LNCaP clone FGC (cell line): ENCODE measurements at places on chromosomes 5 and 9.

GRCh38 chr5:98639274-98639673, 134.2 kb upstream of the RGMB start:
- no peak for DNase-seq

DNA sequence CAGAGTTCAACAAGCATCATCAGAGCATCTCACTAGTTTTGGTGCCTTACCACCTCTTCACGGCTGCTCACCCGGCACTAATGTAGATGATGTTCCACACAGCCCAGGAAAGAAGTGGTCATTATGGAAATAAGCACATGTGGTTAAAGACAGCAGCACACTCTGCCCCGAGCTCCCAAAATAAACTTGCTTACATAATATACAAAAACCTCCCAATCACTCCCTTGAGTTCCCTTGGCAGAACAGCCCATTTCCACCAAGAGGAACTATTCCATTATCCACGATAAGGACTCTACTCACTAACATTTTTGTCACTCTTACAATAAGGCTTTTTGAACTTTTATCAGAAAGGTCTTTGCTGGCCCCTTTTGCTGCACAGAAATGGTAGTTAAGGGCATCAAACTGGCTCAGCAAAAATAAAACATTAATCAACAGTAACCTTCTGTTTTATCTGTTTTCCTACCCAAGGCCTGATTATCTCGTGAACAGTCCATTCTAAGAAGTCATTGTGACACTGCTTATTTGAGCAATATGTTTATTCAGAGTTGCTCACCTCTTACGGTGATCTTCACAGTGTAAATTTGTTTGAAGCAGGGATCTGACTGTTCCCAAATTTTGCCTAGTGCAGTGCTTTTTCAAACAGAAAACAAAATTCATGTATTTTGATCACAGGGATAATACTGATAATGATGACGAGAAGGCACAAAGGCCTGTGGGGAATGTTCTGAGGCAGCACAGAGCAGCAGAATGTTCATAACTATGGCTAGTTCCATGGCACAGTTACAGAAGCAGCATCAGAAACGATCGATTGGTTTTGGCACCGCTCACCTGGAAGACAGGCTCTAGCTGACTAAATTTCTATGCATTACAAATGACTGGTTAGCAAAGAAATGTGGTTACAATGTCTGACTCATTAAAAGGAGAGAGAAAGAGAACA, 399.8 kb upstream of the PIK3R1 start:
- DNase-seq: peak; percentile 14

DNA sequence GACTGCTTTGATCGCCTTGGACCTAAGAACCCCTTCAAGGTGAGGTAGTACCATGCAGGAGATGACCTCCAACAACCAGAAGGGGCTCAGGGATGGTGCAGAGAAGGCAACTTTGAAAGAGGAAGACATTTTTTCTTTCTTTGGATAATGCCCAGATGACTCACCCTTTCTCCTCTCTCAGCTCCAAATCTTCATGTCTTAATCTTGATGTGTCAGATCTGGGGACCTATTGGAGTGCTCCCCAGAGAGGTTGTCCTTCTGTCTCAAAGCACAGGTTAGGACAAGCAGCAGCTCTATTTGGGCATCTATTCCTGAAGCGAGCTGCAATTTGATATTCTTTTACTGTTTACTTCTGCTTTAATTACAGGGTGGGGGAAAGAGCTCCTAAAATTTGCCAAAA, 229.9 kb upstream of the MAP3K1 start:
- no peak for DNase-seq

DNA sequence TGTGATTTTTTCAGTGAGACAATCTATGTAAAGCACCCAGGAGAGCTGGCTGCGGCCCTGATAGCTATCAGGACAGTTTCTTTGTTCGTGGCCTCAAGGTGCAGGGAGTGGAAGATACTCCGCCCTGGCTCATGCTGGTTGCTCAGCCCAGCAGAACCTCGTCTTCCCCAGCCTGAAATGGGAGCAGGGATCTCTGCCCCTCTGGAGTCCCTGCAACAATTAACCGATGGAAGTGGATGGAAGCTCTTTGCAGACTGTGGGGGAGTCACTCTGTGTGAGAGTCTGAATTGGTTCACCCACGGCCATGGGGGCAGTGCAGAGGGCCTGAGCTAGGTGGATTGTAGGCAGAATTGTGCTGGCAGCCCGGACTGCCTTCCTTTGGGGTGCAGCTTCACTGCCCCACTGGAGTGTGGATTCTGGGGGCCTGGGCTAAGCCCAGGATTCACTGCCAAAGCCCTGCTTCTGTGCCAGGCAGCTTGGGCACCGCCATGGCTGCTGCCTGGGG, 2.8 kb downstream of the AIF1L start:
- DNase-seq: no peak

GRCh38 chr5:68662804-68663307, 431.0 kb upstream of the SLC30A5 start:
- DNase-seq: no peak

GRCh38 chr9:4657426-4658159, 4.5 kb upstream of the PLPP6 start:
- DNase-seq: peak; percentile 89

GRCh38 chr5:15796557-15796956, 296.6 kb downstream of the FBXL7 start:
- no peak for DNase-seq

DNA sequence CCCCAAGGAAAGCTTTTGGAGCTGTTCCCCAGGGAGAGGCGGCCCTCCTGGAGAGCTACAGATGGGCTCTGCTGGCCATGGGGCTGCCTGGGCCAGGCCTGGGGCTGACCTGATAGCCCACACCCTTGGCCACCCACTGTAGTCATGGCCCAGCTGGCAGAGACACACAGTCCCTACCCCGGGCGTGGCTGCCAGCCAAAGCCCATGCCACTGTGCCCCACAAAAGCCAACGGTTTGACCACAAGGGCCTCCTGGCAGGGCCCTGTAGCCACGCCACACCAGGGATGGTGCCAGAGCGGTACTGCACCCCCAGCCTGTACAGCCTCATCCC, 15.2 kb downstream of the NACC2 start:
- no peak for DNase-seq

DNA sequence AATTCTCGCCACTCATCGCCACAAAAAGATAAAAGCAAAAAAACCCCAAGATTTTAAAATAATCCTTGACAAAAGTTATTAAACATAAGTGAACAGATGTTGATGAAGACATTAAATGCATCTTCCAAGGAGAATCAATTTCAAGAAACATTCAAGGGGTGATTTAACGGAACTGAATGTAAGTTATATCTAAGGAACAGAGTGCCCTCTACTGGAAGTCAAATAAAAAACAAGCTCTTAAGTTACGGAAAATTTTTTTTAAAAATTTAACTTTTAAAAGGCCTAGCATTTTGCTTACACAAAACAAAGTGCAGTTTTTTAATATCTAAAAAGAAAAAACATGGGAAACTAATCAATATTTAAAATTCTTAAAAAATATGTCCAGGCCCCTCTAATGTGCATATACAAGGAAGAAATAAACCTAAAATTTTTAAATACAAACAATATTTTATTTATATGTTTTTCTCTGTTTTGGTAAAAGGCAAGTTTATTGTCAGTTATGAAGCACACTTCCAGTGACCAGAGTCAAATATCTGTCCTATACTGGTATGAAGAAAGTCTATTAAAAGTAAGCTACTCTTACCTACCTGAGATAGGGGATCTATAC, 28.0 kb downstream of the TEX10 start:
- peak; percentile 26 for DNase-seq

GRCh38 chr9:36597412-36598178, 24.9 kb downstream of the MELK start:
- no peak for DNase-seq

GRCh38 chr9:81999806-82000205, 11.2 kb downstream of the SPATA31D1 start:
- peak; percentile 40 for DNase-seq

DNA sequence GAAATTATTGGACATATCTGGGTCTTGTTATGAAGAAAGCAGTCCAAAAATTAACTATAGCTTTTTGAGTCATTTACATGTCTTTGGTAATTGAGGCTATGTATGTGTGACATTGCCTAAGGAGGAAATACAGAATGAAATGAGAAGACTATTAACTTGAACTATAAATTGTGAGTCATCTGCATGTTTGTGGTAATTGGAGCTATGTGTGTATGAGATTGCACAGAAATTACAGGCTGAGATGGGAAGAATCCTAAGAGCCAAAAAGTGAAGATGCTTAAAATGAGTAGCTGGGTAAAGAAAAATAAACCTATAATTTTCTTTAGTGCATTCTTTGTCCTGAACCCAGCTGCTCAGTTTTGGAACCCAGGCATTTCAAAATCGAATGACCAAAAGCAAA, 747.6 kb upstream of the EDIL3 start:
- no peak for DNase-seq

DNA sequence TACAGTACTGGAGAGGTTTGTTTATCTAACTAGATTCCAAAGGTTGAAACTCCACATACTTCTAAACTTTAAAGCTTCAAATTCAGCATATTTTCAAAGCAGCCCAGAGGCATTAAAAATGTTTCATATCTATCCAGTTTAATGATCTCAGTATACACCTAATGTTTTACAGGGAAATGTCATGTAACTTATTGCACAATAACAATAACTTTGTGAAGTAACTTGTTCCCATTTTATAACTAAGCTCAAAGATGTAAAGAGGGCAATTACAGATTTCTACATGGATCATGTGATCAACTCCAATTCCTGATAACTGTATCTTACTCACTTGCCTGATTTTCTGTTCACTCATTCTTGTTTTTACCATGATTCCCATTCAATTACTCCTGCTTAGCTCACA, 610.0 kb downstream of the TAF11L14 start:
- DNase-seq: no peak

DNA sequence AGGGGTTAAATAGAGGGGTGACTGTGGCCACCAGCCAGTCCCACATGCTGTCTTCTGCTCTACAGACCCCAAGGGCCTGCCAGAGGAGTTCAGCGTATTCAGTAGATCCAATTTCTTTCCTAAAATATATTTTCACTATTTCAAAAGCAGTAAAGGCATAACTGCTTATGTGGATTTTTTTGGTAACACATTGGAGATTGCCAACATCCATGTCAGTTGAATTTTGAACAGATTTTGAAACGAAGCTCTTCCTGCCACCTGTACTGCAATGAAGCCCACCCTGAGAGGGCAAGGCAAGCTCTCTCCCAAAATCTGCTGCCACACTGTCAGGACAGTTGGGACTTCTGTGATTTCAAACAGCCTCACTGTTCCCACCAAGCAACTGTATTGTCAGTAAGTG, 37.1 kb upstream of the SARDH start:
- no peak for DNase-seq

- no peak for DNase-seq
Measured at GRCh38 chr5:157799578-157799977, 56.1 kb downstream of the LSM11 start.

DNA sequence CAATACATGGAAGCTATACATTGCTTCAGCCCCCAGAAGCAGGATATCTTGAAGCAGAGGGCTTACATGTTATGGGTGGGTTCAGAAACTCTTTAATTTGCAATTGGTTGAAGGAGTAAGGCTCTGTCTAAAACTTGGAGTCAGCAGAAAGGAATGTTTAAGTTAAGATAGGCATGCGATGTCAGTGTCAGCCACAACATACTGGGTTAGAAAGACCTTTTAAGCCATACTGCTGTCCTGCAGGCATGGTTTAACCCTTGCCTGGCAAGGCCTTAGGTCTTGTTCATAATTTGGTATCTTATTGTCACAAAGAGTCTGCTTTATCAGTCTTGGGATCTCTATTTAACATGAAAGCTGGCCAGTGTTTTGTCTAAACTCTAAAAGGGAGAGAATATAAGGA, 1619.6 kb upstream of the WWC1 start:
- DNase-seq: no peak

GRCh38 chr9:111983484-111983908, 86.9 kb downstream of the UGCG start:
- no peak for DNase-seq

DNA sequence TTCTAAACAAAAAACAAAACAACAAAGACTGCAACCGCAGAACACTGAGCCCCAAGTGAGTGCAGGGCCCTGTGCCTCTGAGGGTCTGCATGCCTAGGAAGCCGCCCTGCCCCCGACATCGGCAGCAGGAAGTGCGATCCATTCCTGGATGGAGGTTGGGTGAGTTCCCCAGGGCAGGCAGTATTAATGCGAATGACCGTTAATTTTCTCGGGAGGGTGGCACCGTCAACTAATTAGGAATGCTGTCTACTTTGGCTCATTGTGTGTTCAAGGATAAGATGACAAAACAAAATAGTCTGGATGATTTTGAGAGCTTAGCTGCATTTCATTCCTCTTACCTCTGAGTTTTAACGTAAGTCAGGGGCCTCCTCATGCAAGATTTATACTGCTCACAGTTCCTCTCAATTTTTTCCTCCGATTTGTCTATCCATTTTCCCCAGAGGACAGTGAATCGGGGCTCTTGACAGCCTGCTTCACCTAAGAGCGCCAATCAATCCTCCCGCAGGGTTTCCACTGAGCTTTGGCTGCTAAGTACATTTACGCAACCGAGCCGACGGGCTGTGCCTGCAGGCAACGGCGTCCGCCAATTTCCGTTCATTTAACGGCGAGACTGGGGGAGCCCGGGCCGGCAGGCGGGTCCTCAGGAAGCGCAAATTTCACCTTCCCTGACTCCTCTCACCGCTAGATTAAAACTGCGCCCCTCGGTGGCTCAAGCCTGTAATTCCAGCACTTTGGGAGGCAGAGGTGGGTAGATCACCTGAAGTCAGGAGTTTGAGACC, 2.9 kb upstream of the NXNL2 start:
- no peak for DNase-seq
